ENCODE measurements at places on chromosomes 12 and 14.

- DNase-seq = no peak
These were observed 194.4 kb upstream of the PPFIA2 start for GRCh38 chr12:81953541-81953940.

GRCh38 chr12:100955139-100955538 is 160.6 kb downstream of the ANO4 start:
- no peak for DNase-seq

DNA sequence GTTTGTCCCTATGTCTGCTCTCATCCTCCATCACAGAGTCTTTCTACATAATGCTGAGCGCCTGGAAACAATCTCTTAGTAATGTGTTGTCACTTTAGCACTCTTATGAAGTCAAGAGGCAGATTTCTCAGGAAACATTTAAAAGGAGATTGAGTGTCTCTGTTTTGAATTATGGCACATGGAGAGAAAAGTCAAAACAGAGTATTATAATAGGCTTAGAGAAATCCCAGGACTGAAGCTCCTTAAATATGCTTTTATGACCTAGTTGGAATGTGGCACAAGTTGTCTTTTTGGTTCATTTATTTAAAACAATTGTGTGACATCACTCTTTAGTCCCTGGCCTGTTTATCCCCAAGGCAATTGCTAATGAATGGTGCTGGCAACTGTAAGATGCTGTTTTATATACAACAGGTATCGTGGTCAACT is 117.8 kb upstream of the HIF1A start:
- no peak for DNase-seq

DNA sequence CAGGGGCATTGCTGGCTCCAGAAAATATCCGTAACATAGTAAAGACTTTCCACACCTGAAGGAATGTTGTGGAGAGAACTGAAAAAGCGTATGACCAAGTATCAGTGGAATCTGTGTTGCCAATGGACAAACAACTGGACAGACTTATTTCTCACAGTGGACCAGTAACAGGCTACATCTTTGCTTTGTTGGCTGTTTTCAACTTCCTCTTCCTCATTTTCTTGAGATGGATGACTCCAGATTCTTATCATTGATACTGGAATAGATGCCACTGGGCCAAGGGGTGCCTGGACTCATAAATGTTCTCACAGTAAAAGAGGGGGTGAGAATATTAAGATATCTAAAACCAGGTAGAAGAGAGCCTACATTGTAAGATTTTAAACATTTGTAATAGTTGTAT is 6.4 kb downstream of the GAS2L3 start:
- peak; percentile 23 for DNase-seq
